Hepatocyte (in vitro differentiated cells): ENCODE measurements at places on chromosomes 3 and 15.

- DNase-seq: no peak
- H3K4me3 ChIP-seq: no peak overlapping the region
These were observed 19.4 kb upstream of the SLC6A1 start for GRCh38 chr3:10973046-10973595.

DNA sequence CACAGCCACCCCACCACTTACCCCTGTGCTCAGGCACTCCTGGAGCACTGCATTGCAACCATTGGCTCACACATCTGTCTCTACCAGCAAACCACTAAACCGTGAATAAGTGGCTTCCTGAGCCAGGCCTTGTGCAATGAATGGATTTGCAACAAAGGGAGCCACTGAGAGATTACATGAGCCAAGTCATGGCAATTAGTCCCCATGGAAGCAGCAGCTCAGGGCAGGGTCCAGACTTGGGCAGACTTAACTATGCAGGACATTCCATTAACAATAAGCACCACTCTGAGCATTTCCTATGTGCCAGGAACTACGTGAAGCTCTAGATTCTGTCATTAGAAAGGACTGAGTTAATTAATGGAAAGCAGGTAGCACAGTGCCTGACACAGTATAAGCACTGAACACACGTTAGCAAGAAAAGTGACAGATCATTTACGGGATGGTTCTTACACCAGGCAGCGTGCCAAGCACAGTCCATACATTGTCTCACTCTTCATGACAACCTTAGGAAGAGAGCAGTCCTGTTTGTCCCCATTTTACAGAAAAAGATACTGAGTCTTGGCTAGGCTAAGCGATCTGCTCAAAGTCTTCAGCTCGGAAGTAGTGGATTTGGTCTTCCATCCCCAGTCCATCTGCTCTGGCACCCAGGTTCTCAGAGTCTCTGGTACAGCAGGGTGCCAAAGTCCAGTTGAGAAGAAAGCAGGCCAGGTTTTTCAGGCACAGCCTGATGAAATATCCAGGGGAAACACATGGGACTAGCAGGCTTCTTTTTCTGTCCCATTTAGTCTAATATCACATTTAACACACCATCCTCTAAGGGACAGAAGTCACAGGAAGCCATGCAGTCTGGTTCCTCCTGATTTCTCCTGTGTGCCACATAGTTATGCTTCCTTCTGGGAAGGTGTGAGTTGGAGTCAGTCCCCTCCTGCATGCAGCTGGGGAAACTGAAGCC is 44.1 kb downstream of the LIPC start:
- H3K4me1 ChIP-seq: peaks cover 26% of the 10 kb centered on the region
- no peak overlapping the region for H3K4me3 ChIP-seq
- no peaks in the 10 kb centered on the region for H3K27me3 ChIP-seq
- no peaks in the 10 kb centered on the region for H3K36me3 ChIP-seq

DNA sequence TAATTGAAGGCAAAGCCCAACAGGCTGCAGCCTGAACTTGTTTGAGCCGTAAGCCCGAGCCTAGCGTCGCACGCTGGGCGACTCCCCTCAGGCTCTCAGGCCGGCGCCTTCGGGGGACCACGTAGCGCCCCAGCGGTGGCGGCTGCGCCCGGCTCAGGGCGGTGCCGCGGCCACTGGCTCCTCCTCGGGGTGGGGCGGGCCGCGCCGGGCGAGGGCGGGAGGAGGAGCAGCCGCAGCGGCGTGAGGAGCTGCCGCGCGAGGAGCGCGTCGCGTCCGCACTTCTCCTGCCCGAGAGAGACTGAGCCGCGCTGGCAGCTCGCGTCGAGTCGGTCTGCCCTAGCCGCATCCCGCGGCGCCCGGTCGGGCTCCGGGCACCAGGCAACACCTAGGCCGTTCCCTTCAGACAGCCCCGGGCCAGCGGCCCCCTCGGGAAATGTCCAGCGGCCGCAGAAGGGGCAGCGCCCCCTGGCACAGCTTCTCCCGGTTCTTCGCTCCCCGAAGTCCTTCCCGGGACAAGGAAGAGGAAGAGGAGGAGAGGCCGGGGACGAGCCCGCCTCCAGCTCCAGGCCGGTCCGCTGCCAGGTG is at the start of gene CRYBG3:
Gene CRYBG3 (plus strand): TSS at position 238 of the 585 bp plus-strand sequence. CDS start 196 bp downstream, at position 434.
- H3K27me3 ChIP-seq: peaks cover 9% of the 10 kb centered on the region
- peak; percentile 93 for DNase-seq
- peak within 1 kb of the TSS; percentile 89 for H3K4me3 ChIP-seq
- peaks cover 21% of the 10 kb centered on the region for H3K4me1 ChIP-seq
- peak within 1 kb of the TSS; percentile 86 for H3K27ac ChIP-seq

DNA sequence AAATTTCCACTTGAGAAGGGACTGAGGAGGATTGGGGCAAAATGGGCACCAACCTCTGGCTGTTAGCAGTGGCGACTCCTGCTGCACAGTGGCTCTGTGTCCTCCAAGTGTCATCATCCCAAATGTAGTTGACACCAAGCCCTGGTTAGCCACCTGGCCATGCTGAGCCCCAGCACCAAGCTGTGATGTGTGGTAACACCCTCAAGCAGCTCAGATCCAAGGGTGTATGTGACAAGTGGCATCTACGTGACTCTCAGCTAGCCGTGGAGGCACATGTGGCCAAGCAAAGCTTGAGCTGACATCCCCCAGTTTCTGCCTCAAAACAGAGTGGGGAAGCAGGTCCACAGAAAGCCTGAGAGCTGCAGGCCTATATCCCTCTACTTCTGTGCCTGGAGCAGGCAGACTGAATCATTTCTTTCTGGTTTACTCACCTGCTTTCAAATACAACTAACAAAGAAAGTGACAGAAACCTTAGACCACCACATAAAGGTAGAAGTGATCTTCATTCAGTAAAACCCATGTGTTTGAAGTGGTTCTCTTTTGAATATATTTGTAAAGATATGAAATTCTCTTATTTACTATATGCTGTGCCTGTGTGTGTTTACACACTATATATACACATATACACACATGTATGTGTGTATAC is 40.0 kb downstream of the FOXP1 start:
- no peak overlapping the region for H3K4me3 ChIP-seq
- no peaks in the 10 kb centered on the region for H3K36me3 ChIP-seq
- no peak for DNase-seq
- H3K4me1 ChIP-seq: peaks cover 29% of the 10 kb centered on the region

DNA sequence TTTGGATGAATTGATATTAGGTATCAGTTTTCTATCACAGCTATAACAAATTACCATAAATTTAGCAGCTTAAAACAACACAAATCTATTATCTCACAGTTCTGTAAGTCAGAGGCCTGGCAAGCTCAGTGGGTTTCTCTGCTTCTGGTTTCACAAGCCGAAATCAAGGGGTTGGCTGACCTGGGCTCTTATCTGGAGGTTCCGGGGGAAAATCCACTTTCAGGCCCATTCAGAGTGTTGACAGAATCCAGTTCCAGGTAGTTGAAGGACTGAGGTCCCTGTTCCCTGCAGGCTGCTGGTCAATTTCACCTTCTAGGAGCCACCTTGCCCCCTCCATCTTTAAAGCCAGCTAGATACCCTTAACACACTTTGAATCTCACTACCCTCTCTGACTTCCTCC is 11.1 kb upstream of the HHATL start:
- no peaks in the 10 kb centered on the region for H3K36me3 ChIP-seq
- no peaks in the 10 kb centered on the region for H3K4me1 ChIP-seq
- H3K27me3 ChIP-seq: no peaks in the 10 kb centered on the region
- H3K4me3 ChIP-seq: no peak overlapping the region

GRCh38 chr3:189212681-189213080 is 40.9 kb downstream of the TPRG1 start:
- DNase-seq: no peak
- no peaks in the 10 kb centered on the region for H3K36me3 ChIP-seq
- no peak overlapping the region for H3K27ac ChIP-seq
- no peaks in the 10 kb centered on the region for H3K27me3 ChIP-seq

- peaks cover 40% of the 10 kb centered on the region for H3K4me1 ChIP-seq
- H3K27me3 ChIP-seq: no peaks in the 10 kb centered on the region
- no peak overlapping the region for H3K4me3 ChIP-seq
These were observed 7.0 kb downstream of the GNAI2 start for GRCh38 chr3:50242851-50243542.

- H3K4me1 ChIP-seq: peaks cover 33% of the 10 kb centered on the region
- H3K27me3 ChIP-seq: no peaks in the 10 kb centered on the region
- no peak for DNase-seq
- no peak overlapping the region for H3K4me3 ChIP-seq
- no peak overlapping the region for H3K27ac ChIP-seq
- no peaks in the 10 kb centered on the region for H3K36me3 ChIP-seq
These were observed 8.5 kb downstream of the CGNL1 start for GRCh38 chr15:57384816-57385215.

DNA sequence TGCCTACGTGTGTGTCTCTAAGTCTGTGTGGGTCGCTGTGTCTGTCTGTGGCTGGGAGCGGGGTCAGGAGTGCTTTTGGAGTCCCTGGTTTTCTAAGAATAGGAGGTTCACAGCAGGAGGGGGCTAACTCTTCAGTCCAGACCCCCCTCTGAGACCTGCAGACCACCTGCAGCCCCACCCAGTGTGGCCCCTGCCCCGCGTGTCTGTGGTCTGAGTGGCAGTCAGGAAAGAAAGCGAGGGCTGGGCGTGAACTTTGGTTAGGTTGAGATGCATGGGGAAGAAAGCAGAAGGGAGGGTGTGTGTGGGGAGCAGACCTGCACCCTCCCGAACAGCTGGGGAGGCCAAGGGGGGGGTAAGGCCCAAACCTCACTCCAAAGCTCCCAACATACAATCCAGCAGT is 144.9 kb upstream of the TPM1 start:
- H3K27me3 ChIP-seq: no peaks in the 10 kb centered on the region
- H3K36me3 ChIP-seq: no peaks in the 10 kb centered on the region
- peak overlapping the region; percentile 91 for H3K27ac ChIP-seq
- H3K4me3 ChIP-seq: no peak overlapping the region
- no peak for DNase-seq
